GM12878 (cell line): ENCODE measurements at places on chromosomes 16 and 17. TPM values are rescaled to one million over a fixed set of nuclear protein-coding genes. Genes with fewer than 3 reads are reported as not detected.

GRCh38 chr16:878072-878784 is 77.7 kb upstream of the GNG13 start:
- no peak for DNase-seq

DNA sequence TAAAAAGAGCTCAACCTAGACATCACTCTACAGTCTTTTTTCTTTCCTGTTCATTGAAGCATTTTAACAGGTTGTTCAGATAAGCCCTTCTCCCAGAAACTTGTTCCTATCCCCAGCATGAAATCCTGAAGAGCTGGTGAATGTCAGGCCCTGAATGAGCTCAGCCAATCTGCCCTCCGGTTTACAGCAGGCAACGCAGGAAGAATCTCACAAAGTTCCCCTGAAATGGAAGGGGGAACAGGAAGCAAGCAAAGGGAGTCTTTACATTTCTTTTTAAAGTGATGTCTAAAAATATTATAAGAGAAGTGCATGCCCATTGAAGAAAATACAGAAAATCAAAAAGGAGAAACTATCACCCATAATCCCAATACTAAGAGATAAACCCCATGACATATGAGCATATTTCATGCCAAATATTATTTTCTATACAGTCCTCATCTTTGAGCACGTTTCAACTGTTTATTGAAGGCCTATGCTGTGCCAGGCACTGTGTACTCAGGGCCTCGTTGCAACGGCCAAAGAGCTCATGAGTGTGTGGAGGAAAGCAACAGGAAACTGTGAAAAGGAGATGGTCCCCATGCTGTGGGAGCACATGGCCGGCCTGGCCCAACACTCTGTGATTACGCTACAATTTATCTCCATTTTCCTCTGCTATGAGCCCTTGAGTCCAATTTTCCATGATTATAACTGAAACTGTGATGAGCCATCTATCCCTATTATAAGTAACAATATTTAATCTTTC is 5.7 kb downstream of the TK2 start:
- no peak for DNase-seq

DNA sequence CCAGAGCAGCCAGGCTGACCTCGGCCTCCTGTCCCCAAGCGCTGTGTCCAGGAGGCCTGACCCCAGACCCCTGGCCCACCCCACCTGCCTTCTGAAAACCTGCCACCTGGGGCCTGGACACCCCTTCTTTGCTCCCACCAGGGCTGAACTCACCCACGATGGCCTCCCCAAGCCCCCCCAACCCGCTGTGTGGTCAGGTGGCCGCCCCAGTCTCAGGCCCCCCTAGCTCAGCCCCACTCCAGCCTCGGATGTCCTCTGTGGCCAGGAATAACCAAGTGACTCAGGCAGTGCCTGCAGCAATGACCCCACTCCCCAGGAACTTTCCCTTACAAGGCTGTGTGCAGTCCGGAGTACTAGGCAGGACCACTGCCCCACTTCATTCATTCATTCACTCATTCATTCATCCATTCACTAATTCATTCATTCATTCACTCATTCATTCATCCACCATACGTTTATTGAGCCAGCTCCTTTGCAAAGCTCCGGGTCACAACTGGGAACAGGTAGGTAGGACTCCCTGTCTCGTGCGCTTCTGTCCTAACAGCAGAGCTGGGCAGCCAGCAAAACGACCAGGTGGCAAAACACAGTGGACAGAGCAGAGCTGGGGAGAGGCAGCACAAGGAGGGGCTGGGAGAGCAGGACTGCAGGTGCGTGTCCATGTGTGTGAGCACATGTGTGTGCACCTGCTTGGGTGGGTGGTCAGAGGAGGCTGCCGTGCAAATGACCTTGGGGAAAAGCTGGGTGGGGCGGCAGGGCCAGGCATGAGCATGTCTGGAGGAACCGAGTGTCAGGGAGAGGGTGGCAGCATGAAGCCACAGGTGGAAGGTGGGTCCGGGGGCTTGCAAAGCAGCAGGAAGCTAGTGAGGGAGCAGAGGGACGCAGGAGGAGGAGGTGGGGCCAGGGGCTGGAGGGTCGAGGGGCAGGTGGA is 75.8 kb upstream of the CBX4 start:
- DNase-seq: no peak

DNA sequence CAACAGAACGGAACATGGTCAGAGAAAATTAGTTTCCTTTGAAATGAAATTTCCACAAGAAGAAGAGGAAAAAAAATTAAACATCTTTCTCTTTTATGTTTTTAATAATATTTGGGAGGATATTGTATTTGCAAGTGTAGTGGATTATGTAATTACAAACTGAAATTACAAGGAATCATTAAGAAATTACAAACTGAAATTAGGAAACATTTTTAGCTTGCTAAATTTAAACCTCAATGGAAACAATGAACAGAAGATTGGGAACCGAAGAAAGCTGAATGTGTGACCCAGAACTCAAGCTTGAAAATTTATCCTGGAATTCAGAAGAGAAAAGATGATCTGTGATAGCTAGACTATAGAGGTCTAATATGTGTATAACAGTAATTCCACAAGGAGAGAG is 4.4 kb upstream of the PIK3R5 start:
- no peak for DNase-seq

DNA sequence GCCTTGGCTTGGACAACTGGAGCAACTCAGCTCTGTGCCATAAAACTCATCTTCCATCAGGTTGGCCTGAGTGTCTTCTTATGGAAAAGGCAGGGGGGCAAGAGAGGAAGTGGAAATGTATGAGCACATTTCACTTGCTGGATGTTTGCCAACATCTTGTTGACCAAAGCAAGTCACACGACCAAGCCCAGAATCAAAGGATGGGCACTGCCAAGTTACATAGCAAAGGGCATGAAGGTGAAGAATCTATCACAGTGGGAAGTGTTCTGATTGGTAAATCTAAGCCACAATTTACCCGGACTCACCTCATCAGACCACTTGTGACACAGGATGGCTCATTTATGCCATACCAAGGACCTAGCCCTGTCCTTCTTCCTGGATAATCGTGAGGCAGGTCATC is 310.5 kb upstream of the IRX5 start:
- no peak for DNase-seq

DNA sequence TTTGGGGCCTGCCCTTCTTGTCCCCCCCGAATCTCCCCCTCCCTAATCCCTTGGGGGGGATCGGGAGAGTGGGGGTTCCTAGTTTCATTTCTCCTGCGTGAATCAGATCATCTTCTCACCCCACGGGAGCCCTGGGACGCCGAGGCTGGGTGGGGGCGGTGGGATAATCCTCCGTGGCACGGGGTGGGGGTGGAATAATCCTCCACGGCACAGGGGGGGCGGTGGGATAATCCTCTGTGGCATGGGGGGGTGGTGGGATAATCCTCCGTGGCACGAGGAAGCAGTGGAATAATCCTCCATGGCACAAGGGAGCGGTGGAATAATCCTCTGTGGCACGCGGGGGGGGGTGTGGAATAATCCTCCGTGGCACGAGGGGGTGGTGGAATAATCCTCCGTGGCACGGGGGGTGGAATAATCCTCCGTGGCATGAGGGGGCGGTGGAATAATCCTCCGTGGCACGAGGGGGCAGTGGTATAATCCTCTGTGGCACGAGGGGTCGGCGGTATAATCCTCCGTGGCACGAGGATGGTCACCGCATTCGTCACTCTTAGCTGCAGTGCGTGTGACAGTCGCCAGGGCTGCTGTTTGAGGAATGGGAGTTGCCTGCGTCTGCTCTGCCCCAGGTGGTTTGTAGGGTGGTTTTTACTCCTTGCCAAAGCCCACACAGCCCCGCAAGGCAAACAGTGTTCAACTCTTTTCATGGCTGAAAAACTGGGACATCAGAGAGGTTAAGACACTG is 156.9 kb downstream of the LAT start:
- DNase-seq: no peak

- DNase-seq: no peak
These were observed 5.8 kb upstream of the ABCA9 start for GRCh38 chr17:69066482-69066881.

GRCh38 chr17:39969375-39969774 is 6.6 kb downstream of the GSDMA start:
- DNase-seq: no peak

DNA sequence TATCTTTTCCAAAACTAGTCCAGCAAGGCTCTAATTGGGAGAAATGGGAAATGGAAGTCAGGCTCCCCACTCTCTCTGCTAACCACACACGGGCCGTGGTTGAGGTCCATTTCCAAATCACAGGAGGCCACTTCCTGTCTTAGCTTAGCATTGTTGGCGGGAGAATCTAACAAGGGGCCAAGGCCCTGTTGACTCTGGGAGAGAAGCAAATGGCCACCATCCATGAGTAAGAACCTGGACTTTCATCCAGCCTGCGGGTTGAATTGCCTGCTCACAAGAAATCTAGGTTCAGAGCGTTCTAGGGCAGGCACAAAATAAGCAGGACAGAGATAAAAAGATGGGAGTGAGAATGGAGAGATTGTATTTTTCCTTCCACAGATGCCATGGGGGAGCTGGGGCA is 5.7 kb downstream of the FAM20A start:
- DNase-seq: no peak

GRCh38 chr16:3474136-3474779 is 21.0 kb downstream of the C16orf90 start:
- DNase-seq: no peak

DNA sequence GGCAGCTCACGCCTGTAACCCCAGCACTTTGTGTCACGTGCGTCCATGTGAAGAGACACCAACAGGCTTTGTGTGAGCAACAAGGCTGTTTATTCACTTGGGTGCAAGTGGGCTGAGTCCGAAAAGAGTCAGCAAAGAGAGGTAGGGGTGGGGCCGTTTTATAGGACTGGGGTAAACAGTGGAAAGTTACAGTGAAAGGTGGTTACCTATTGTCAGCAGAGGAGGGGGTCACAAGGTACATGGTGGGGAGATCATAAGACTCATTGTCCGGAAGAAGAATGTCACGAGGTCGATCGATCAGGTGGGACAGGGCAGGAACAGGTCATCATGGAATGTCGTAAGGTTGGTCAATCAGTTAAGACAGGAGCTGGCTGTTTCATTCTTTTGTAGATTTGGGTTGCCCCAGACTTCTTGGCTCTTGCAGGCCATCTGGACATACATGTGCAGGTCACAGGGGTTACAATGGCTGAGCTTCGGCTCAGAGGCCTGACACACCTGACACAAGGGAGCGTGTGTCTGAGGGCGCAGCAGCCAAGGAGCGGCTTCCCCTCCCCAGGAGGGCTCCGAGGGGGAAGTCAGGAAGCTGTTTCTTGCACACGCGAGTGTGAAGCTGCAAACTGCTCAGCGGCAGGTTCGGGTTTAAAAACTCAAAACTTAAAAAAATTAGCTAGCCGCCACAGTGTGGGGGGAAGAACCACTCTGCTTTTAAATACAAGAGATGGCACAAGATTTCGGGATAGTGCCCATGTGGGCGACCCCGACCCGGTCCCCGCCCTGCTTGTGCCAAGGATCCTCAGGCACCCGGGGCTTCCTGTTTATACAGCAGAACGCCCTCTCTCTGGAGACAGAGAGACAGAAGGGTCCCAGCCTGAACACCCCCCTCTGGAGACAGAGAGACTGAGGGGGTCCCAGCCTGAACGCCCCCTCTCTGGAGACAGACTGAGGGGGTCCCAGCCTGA is 12.4 kb upstream of the TEX19 start:
- DNase-seq: no peak

The CHP2 gene
- total RNA-seq: 0.08 TPM in 1 of 2 replicates, not detected in the other

The ASB16 gene
- total RNA-seq: 0.19 and 0.23 TPM in 2 replicates

The DOC2B gene
- not detected in 2 replicates for total RNA-seq

The ARMC5 gene
- total RNA-seq: 11.5 and 13.2 TPM in 2 replicates

The HNF1B gene
- 2.6 and 2.7 TPM in 2 replicates for total RNA-seq
